ENCODE measurements at places on chromosomes 6 and 20.

- DNase-seq: no peak
These were observed 10.4 kb downstream of the CEP57L1 start for GRCh38 chr6:109105681-109106080.

GRCh38 chr6:141552463-141552862, 580.3 kb upstream of the GJE1 start:
- DNase-seq: no peak

GRCh38 chr20:8057871-8058270, 38.3 kb upstream of the TMX4 start:
- no peak for DNase-seq

DNA sequence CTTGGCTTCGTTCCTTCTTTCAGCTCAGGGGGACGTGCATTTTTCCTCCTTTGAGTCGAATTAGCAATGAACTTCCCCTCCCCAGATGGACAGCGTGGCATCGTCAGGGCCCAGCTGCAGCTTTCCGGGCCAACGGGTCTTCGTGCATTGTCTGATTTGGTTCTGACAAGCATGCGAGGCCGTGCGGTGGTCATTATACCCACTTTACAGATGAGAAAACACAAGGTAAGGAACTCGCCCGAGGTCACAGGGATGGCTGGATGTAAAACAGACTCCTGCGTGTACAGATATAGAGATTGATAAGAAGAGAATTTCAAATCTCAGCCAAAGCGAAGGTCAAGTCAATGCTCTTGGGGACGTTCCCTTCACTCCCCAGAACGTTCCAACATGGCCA, 187.6 kb upstream of the SULF2 start:
- DNase-seq: no peak

DNA sequence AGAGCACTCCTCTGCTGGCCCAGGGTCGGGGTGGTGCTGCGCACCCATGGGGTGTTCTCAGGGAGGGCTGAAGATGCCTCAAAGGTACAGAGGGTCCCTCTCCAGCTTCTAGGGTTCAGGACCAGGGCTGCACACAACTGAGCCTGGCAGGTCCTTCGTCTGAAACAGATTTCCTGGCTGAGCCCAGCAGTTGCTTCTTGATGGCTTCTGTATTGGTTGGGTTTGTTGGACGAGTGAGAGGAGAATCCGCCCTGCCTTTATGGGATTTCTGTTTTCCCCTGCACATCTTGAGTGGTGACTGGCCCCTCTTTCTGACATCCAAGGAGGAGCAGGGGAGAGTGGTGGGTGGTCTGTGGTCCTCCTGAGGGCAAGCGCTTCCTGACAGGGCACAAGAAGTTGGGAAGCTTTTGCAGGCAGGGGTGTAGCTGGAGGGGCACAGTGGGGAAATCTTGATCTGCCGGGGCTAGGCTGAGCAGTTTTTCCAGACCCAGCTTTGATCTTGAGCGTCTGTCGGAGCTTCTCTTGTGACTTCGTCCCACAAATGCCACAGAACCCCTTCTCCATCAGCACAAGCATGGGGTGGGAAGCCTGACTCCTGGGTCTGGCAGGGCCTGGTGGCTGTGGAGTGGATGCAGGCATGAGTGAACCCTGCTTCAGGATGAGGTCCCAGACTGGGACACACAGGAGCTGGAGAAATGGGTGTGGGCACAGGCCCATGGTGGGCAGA, 116.5 kb downstream of the SYNDIG1 start:
- no peak for DNase-seq

- no peak for DNase-seq
These were observed 13.1 kb upstream of the DSN1 start for GRCh38 chr20:36786663-36787062.

- no peak for DNase-seq
These were observed 32.7 kb upstream of the FANCE start for GRCh38 chr6:35419417-35419816.
